ENCODE measurements at places on chromosomes 13 and 19. TPM values are rescaled to one million over a fixed set of nuclear protein-coding genes. Genes with fewer than 3 reads are reported as not detected.

- peaks cover 8% of the 10 kb centered on the region for H3K36me3 ChIP-seq
- H3K27me3 ChIP-seq, result no peaks in the 10 kb centered on the region
- no peak overlapping the region for H3K4me3 ChIP-seq
- no peaks in the 10 kb centered on the region for H3K4me1 ChIP-seq
- H3K27ac ChIP-seq, result no peak overlapping the region
Observed at GRCh38 chr19:310141-310651, 19.0 kb upstream of the PLPP2 start.

DNA sequence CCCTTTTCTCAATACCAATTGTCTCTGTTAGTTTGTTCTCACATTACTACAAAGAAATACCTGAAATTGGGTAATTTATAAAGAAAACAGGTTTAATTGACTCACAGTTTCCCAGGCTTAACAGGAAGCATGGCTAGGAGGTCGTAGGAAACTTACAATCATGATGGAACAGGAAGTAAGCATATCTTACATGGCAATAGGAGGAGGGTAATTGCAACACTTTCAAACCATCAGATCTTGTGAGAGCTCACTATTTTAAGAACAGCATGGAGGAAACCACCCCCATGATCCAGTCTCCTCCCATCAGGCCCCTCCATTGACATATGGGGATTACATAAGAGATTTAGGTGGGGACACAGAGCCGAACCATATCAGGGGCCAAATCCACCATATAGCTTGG is 1210.1 kb upstream of the SPRY2 start:
- no peak overlapping the region for H3K4me3 ChIP-seq
- H3K27ac ChIP-seq, result no peak overlapping the region
- no peaks in the 10 kb centered on the region for H3K36me3 ChIP-seq
- H3K4me1 ChIP-seq, result no peaks in the 10 kb centered on the region

DNA sequence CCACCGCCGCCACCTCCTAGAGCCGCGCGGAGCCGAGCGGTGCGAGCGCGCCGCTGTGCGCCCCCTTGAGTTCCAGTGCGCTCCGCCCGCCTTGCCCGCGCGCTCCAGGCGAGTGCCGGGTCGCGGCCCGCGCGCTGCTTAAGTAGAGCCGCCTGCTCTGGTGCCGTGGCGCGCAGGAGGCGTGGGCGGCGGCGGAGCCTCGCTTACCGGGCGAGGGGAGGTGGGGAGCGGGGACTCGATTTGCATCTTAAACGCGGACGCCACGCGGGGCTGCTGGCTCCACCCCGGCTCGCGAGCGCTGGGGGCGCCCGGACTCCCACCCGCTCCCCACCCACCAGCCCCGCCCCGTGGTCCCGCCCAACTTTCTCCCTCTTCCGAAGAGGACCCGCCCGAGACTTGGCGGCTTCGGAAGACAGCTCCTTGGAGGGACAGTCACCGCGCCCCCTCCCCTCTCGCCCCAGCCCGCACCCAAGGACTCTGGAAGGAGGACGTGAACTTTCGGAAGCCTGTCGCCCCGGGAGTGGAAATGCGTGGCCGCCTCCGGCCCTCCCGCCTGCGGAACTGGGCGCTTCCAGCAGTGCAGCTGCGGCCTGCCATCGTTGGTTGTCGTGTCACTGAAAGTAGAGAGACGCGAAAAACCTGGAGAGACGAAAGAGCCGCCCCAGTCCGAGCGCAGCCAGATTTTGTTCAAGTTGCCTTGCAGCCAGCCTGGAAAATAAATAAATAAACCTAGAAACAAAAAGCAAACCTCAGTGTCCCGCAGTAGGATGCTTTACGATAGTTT is at the start of gene KCTD12:
Gene KCTD12, minus strand, starts transcription at position 114 of the 784 bp plus-strand sequence. CDS start 257 bp downstream, outside the sequence.
- H3K36me3 ChIP-seq, result no peaks in the 10 kb centered on the region
- no peak within 1 kb of the TSS for H3K27ac ChIP-seq
- peaks cover 11% of the 10 kb centered on the region for H3K27me3 ChIP-seq
- peak; percentile 48 for DNase-seq

GRCh38 chr13:39326469-39327171 is 276.4 kb downstream of the LHFPL6 start:
- H3K27me3 ChIP-seq, result no peaks in the 10 kb centered on the region
- H3K36me3 ChIP-seq, result no peaks in the 10 kb centered on the region
- no peak overlapping the region for H3K27ac ChIP-seq
- no peak for DNase-seq

- H3K36me3 ChIP-seq, result no peaks in the 10 kb centered on the region
- H3K27me3 ChIP-seq, result no peaks in the 10 kb centered on the region
- peaks cover 51% of the 10 kb centered on the region for H3K4me1 ChIP-seq
Observed at GRCh38 chr19:51111606-51112005, 3.4 kb upstream of the CTU1 start.

- H3K36me3 ChIP-seq, result no peaks in the 10 kb centered on the region
- no peak for DNase-seq
- no peaks in the 10 kb centered on the region for H3K4me1 ChIP-seq
- H3K27ac ChIP-seq, result no peak overlapping the region
- no peaks in the 10 kb centered on the region for H3K27me3 ChIP-seq
- H3K4me3 ChIP-seq, result no peak overlapping the region
Observed at GRCh38 chr13:30561511-30561910, 56.2 kb upstream of the USPL1 start.

DNA sequence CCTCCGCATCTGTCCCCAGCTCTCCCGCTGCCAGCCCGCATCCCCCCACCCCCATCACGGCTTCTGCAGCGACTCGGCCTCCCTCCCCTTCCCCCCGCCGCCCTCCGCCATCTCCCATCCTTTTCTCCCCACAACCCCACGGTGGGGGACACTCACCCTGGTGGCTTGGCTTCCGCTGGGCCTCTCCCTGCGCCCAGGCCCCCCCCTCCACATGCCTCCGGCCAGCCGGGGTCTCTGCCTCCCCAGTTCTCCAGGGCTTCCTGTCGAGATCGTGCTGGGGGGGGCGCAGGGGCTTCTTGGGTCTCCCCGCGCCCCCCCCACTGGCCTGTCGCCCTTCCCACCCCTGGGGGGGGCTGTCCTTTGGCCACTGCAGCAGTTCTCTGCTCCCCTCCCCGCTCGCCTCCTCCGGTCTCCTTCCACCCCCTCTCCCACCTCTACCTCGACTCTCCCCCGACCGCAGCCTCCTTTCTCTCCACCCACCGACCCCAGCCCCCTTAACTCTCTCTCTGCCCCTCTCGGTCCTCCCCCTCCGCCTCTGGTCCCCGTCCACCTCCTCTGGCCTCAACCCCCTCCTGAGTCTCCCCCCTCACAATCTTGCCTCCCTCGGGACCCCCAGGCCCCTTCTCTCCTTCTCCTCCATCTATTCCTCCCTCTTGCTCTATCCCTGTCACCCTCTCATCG is 17.1 kb downstream of the LRRC4B start:
- no peak for DNase-seq
- peaks cover 22% of the 10 kb centered on the region for H3K27me3 ChIP-seq
- H3K4me1 ChIP-seq, result peaks cover 4% of the 10 kb centered on the region
- no peak overlapping the region for H3K27ac ChIP-seq

GRCh38 chr13:64278493-64278892 is 2862.8 kb upstream of the PCDH20 start:
- H3K4me3 ChIP-seq, result no peak overlapping the region
- no peak for DNase-seq
- H3K4me1 ChIP-seq, result no peaks in the 10 kb centered on the region
- H3K27me3 ChIP-seq, result no peaks in the 10 kb centered on the region

DNA sequence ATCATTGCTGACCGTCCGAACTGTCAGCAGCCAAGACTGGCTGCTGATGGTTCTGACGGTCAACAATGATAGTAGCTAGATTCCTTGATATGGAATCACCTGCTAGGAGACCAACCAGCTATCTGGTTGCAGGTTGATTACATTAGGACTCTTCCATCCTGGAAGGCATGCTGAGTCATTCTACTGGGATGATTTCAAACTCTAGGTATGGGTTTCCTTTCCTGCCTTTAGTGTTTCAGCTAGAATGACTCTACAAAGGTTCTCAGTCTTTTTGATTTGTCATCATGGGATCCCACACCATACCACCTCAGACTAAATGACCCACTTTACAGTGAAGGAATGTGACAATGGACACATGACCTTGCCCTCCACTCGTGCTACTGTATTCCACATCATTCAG is 138.1 kb upstream of the KL start:
- no peaks in the 10 kb centered on the region for H3K27me3 ChIP-seq
- no peak for DNase-seq
- H3K27ac ChIP-seq, result no peak overlapping the region
- no peaks in the 10 kb centered on the region for H3K4me1 ChIP-seq

DNA sequence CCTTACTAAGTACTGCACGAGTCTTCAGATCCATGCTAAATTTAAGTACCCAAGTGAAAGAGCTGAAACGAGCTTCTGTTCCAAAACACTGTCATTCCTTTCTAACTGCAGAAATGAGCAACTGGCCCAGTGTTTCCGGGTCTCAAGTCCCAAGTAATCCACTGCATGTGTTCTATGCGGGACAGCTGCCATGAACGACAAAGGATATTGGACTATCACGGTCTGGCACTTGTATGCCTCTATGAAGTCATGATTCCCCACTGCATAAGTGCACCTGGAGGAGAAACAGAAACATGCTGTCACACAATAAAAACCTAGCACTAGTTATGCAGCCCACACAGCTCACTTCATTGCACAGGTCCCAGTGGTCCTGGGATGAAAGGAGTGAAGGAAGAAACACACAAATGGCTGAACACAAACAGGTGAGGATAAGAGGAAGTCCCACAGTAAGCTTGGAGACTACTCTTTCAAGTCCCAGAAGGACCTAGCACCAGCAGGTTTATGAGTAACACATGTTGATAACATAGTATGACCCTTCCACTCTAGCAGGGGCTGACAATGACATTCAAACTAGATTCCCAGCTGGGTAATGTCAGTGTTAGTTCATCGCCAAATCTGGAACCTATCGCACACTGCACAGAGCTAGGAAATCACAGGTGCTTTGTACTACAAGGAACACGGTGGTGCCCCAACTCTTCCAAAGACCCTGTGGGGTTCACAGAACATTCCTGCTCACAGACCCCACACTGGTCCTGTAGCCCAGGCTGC is 11.3 kb downstream of the PCID2 start:
- no peak overlapping the region for H3K4me3 ChIP-seq
- no peak for DNase-seq
- no peaks in the 10 kb centered on the region for H3K4me1 ChIP-seq
- H3K36me3 ChIP-seq, result peaks cover 41% of the 10 kb centered on the region
- no peaks in the 10 kb centered on the region for H3K27me3 ChIP-seq

GRCh38 chr19:18023622-18024251 is 15.8 kb downstream of the ARRDC2 start:
- peak overlapping the region; percentile 43 for H3K4me3 ChIP-seq
- H3K4me1 ChIP-seq, result peaks cover 40% of the 10 kb centered on the region
- H3K36me3 ChIP-seq, result no peaks in the 10 kb centered on the region
- no peak overlapping the region for H3K27ac ChIP-seq
- DNase-seq, result peak; percentile 31

DNA sequence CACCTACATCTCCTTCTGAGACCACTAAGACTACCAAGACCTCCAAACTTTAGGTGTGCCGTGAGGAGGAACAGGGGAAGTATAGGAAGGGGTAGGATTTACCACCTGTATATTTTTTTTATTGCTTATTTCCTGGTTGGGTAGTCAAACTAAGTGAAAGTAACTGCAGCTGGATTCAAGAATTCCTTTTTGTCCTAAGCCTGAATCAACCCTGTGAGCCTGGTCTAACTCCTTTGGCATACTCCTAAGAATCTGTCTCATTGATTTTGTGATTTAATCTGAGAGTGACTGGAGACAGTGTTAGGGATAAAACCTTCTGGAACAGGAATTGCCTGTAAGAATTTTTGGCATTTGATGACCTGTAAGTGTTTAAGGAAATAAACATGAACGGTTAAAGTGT is 523.5 kb upstream of the MIR17HG start:
- H3K4me3 ChIP-seq, result no peak overlapping the region
- no peaks in the 10 kb centered on the region for H3K4me1 ChIP-seq
- no peak overlapping the region for H3K27ac ChIP-seq
- no peaks in the 10 kb centered on the region for H3K36me3 ChIP-seq
- no peak for DNase-seq

GRCh38 chr13:33690354-33690753 is 127.6 kb upstream of the RFC3 start:
- no peaks in the 10 kb centered on the region for H3K4me1 ChIP-seq
- no peaks in the 10 kb centered on the region for H3K27me3 ChIP-seq
- H3K4me3 ChIP-seq, result no peak overlapping the region

DNA sequence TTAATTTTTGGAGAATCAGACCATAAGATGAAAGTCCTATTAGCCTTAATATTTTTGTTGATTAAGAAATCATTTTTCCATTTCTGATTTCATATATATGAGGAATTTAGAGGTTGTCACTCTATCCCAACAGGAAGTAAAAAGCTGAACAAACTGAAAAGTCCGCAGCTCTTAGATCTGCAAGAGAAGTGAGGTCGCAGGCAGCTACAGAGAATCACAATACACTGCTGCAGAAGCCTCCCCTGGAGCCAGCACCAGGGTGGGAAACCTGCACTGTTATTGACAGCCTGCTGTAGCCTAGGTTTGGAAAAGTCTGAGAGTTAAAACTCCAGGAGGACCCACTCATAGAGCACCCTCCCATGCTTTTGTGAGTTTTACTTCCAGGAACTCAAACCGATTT is 29.9 kb downstream of the TNFRSF19 start:
- no peaks in the 10 kb centered on the region for H3K4me1 ChIP-seq
- H3K36me3 ChIP-seq, result no peaks in the 10 kb centered on the region
- no peak for DNase-seq
- no peak overlapping the region for H3K4me3 ChIP-seq
- H3K27me3 ChIP-seq, result no peaks in the 10 kb centered on the region

DNA sequence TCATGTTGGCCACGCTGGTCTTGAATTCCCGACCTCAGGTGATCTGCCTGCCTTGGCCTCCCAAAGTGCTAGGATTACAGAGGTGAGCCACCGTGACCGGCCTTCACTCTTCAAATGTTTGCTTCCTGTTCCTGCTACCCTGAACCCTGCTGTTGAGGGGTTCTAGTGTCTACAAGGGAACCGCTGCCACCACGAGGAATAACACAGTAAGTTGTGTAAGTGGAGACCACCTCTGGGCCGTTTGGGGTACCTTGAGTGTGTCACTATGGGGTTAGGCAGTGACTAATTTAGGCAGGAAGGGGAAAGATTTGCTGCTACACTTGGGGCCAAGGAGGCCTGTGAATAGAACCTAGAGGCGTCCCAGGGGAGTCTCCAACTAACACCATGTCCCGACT is 2.2 kb upstream of the MYADM start:
- peak overlapping the region; percentile 97 for H3K27ac ChIP-seq
- DNase-seq, result no peak
- H3K27me3 ChIP-seq, result no peaks in the 10 kb centered on the region
- H3K4me3 ChIP-seq, result peak overlapping the region; percentile 60

GRCh38 chr19:48656840-48657474 is 11.0 kb upstream of the CA11 start:
- H3K4me3 ChIP-seq, result no peak overlapping the region
- H3K36me3 ChIP-seq, result no peaks in the 10 kb centered on the region
- peaks cover 10% of the 10 kb centered on the region for H3K4me1 ChIP-seq
- no peaks in the 10 kb centered on the region for H3K27me3 ChIP-seq
- DNase-seq, result no peak

- DNase-seq, result no peak
- peaks cover 7% of the 10 kb centered on the region for H3K4me1 ChIP-seq
- H3K4me3 ChIP-seq, result no peak overlapping the region
- peaks cover 18% of the 10 kb centered on the region for H3K36me3 ChIP-seq
Observed at GRCh38 chr19:6378041-6378440, 2.3 kb upstream of the PSPN start.

- H3K4me3 ChIP-seq, result no peak overlapping the region
- no peaks in the 10 kb centered on the region for H3K27me3 ChIP-seq
- H3K36me3 ChIP-seq, result no peaks in the 10 kb centered on the region
- no peaks in the 10 kb centered on the region for H3K4me1 ChIP-seq
- no peak for DNase-seq
Observed at GRCh38 chr19:4985551-4985991, 16.7 kb downstream of the KDM4B start.

ZNF154 gene
- 6.5 TPM for total RNA-seq

KCNC3 gene
- total RNA-seq, result 0.73 TPM

SLITRK5 gene
- total RNA-seq, result not detected

All from CD8-positive, alpha-beta memory T cell (primary cell).